ENCODE measurements at places on chromosomes 12 and 14.

- DNase-seq: no peak
These were observed 53.8 kb upstream of the GSC start for GRCh38 chr14:94823556-94824341.

GRCh38 chr12:98725476-98726247, 80.6 kb downstream of the APAF1 start:
- DNase-seq: peak; percentile 34

DNA sequence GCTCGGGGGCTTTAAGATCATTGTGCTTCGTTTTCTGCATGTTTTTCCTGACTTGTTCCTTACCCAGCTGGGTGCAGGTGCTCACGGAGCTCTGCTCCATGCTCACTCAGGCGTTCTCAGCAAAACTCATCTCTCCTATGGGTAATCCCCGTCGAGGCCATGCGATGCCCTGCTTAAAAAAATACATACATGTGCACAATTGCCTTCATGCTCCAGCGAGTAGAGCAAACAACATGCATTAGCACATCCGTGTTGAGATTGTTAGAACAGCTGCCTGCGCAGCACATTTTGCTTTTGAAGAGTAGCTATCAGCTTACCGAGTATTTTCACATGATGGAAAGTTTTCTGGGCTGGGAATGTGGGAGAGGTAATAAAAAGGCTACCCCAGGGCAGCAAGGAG, 16.2 kb downstream of the AACS start:
- DNase-seq: no peak

DNA sequence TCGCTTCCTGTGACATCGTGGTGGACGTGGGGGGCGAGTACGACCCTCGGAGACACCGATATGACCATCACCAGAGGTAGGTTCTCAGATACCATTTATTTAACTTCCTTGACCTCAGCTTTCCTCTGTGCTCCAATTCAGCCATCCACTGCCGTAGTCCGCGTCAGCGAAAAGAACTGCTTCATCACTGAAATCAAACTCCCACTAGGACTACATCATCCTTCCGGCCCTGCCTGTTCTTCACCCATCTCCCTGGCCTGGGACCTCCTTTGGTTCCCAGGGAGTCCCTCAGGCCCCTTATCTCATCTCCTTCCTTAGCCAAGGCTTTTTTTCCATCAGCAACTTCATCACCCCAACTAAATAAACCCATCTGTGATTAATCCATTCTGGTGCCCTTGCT, 692 bp downstream of the MYG1 start:
- DNase-seq: no peak

DNA sequence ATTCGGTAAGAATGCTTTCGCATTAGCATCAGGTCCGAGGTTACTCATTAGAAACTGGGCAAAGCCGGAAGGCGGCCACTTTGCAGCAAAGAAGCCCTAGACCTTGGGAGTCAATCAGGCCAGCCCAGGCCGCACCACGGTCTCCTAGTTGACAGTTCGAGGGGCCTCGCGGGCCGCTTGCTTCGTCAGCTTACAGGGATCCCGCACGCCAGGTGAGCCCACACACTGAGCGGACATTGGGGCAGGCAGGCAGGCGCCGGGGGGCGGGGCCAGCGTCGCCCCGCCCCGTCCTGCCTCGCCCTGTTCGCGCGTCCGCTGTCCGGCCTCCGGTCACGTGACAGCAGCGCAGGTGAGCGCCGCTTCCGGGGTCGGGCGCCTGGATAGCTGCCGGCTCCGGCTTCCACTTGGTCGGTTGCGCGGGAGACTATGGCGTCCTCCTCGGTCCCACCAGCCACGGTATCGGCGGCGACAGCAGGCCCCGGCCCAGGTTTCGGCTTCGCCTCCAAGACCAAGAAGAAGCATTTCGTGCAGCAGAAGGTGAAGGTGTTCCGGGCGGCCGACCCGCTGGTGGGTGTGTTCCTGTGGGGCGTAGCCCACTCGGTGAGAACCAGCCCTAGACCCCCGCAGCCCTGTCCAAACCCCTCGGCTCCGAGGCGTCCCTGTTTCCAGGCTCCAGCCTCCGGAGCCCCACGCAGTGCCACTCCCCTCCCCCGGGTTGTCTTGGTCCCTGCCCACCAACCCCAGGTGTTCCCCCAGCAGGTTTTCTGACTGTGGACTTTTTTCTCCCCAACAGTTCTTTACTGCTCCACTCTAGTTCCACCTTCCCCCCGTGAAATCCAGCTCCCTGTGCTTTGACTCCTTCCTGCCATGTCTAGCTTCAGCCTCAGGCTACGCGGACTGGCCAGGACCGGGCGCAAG, at the start of gene PIP4K2C:
Gene PIP4K2C, plus strand, starts transcription at position 329 of the 918 bp plus-strand sequence. Its CDS starts 98 bp downstream, at position 427.
- peak; percentile 84 for DNase-seq
